ENCODE measurements at places on chromosomes 16 and 17.
A peak's percentile ranks its signal among the peaks of the same experiment; 100 is the strongest.

DNA sequence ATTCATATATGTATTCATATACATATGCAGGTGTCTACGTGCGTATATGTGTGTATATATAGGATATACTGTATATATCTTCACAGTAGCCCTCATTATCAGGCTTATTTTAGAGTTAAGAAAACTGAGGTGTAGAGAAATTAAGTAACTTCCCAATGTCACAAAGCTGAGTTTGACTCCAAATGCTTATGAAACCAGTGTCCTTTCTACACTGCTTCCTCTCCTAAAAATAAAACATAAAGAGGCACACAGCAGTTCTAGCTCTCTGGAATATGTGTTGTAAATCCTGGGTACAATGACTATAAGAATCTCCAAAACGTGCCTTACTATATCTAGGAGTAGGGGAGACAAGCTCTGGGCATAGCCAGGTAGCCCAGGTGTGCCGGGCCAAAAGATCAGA is 40.0 kb upstream of the CCL1 start:
- DNase-seq: peak; percentile 45

- DNase-seq: no peak
These were observed 94.3 kb downstream of the CYLD start for GRCh38 chr16:50836121-50836621.

GRCh38 chr17:64277831-64278562 is 14.9 kb upstream of the TEX2 start:
- no peak for DNase-seq

DNA sequence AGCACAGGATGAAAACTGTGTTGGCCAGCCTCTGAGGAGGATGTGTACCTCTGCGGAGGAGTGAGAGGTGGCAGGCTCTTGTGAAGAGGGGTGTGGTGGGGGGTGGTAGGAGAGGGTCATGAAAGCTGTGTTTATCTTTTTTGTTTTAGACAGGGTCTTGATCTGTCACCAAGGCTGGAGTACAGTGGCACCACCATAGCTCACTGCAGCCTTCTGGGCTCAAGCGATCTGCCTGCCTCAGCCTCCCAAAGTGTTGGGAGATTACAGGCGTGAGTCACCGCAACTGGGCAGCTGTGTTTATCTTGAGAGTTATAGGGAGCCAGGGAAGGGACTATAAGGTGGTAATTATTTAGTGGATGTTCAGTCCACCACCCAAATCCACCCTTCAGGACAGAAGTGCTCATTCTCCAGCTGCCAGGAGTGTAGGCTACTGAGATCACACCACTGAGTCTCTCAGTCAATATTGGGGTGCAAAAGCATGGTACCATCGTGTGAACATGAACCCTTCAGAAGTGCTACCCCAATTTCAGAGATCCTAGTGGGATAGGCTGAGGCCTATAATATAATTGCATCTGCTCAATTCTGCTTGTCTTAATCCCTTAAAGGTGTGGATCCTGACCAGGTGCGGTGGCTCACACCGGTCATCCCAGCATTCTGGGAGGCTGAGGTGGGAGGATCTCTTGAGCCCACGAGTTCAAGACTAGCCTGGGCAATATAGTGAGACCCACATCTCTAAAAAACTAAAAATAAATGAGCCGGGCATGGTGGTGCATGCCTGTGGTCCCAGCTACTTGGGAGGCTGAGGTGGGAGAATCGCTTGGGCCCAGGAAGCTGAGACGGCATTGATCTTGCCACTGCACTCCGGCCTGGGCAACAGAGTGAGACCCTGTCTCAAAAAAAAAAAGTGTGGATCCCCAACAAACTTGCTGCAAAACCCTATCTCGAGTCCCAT is 788 bp upstream of the EXOC3L1 start:
- no peak for DNase-seq

DNA sequence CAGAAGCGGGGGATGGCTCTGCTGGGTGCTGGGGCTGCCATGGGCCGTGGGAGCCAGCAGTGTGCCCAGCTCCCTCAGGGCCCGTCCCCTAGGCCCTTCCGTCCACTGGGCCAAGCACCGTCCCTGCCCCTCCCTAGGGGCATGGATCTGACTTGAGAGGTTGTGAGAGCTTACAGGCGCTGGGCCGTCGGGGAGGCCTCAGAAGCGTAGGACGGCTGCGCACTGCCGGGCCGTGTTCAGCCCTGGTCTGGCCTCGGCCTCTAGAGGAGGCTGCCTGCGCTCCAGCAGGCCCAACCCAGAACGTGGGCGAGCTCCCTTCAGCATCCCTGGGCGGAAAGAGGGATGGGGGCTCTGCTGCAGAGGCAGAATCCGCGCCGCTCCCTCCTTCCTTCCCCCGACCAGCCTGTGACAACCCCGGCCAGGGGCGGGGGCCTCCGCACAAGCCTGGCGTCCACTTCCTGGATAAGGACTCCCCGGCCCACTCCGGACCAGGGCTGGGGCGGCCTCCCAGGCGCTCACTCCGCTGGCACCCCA is 685 bp upstream of the MPG start:
- DNase-seq: peak; percentile 59

- no peak for DNase-seq
These were observed 382.2 kb downstream of the ZFHX3 start for GRCh38 chr16:72665701-72666100.

DNA sequence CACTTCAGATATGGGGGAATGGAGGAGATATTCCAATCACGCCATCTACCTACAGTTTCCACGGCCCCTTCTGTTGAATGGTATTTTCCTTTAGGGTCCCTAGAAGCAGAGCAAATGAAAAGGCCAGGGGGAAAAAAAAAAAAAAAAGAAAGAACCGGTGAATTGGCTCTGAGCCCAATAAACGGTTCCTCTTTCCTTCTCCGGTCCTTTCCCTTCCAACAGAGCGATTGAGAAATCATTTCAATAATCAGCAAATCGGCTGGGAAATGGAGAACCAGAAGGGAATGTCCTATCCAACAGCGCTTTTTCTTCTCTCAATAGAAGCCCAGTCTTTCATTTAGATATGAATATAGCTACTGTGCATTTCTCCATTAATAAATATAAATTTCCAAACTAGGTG is 26.8 kb upstream of the HOXB13 start:
- peak; percentile 62 for DNase-seq

GRCh38 chr16:58045096-58045495 is 19.5 kb downstream of the MMP15 start:
- DNase-seq: no peak

GRCh38 chr17:27533874-27534815 is 77.9 kb downstream of the KSR1 start:
- DNase-seq: no peak

DNA sequence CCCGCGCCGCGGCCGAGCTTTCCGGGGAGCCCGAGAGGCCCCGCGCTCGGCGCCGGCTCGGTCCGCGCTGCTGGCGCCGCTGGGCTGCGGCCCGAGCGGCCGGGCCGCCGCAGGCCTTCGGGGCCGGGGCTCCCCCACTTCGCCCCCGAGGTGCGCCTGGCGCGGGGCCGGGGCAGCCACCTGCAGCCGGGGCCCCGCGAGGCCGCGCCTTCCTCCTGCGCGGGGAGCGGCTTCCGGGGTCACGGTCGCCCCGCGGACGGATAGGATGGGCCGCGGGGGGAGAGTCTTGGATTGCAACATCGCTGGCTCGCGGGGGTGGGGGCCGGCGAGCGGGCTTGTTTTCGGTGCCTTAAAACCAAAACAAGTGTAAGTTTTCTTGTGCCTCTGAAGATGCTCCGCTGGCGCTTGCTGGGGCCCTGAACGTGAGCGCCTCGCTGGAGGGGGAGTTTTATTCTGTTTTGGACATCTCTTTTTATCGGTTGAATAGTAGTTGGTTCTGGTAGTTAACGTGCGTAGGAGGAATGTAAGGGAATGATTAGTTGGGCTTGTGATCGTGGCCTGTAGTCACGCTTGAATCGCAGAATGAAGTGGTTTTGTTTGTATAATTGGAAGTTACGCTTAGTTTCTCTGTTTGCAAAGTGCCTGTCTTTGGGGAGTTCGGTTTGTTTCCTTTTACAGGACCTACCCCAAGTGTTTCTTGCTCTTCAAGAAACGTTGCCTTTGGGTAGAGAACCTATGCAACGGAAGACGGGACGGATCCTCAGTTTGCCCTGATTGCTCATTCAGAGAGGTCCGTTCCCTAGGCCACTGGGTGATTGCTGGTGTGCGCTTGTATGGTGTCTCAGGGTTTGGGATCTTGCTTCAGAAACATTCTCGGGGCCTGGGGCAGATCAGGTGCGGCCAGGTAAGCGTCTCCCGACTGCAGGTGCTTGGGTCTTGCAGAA is 724 bp downstream of the UBE2I start:
- peak; percentile 57 for DNase-seq

- DNase-seq: peak; percentile 27
These were observed 741 bp downstream of the PLK1 start for GRCh38 chr16:23679274-23679985.

DNA sequence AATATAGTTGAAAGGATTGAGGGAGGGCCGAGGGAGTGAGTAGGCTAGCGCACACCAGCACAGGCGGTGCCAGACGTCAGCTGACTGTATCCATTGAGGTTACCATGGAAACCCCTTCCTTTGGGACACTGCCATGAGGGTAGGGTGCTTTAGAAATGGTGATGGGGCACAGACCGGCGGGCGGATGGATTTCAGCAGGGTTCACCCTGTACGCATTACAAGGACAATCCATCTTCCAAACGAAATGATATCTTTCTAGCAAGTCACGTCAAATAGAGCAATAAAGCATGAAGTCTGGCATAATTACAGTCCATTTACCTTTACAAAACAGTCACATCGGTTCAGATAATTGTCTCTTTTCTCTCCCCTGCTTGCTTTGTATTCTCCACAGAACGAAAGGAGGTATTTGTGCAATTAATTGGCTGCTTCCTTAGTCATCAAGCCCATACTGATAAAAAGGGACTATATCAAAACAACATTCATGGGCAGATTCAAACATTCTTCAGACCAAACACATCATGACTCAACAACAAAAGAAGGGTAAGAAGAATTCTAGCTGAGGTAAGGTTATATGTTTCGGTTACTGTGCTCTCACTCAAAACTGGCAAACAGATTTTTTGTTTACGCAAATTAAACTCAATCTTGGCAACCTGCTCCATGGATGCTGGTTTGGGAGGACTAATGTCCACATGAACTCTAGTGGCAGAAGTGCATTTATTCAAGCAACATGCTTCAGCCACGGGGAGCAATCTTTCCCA is 140.6 kb downstream of the CDK5R1 start:
- no peak for DNase-seq

GRCh38 chr17:10984220-10984619 is 146.3 kb upstream of the PIRT start:
- no peak for DNase-seq

- DNase-seq: no peak
These were observed 15.9 kb upstream of the ULK2 start for GRCh38 chr17:19883537-19884215.

- DNase-seq: no peak
These were observed 18.0 kb upstream of the NAGS start for GRCh38 chr17:43986225-43986981.

- no peak for DNase-seq
These were observed 34.0 kb downstream of the RHBDL3 start for GRCh38 chr17:32299580-32300164.

- no peak for DNase-seq
These were observed 50.3 kb downstream of the MEOX1 start for GRCh38 chr17:43611230-43611969.

DNA sequence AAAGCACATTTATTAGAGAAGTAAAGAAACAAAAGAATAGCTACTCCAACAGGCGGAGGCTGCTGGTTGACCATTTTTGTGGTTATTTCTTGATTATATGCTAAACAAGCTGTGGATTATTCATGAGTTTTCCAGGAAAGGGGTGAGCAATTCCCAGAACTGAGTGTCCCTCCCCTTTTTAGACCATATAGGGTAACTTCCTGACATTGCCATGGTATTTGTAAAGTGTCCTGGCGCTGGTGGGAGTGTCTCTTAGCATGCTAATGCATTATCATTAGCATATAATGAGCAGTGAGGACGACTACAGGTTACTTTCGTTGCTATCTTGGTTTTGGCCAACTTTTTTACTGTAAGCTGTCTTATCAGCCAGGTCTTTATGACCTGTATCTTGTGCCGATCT is 12.2 kb upstream of the HS3ST4 start:
- no peak for DNase-seq

- no peak for DNase-seq
These were observed 42.2 kb upstream of the HAPSTR1 start for GRCh38 chr16:9049241-9049640.

- no peak for DNase-seq
These were observed 25.9 kb upstream of the LYRM9 start for GRCh38 chr17:27919079-27919478.

GRCh38 chr16:78577630-78578029 is 478.2 kb downstream of the WWOX start:
- DNase-seq: no peak

- DNase-seq: peak; percentile 36
These were observed 20.9 kb upstream of the CLEC18A start for GRCh38 chr16:69930117-69930776.

- DNase-seq: peak; percentile 22
These were observed 12.2 kb upstream of the TERF2 start for GRCh38 chr16:69397821-69398521.

DNA sequence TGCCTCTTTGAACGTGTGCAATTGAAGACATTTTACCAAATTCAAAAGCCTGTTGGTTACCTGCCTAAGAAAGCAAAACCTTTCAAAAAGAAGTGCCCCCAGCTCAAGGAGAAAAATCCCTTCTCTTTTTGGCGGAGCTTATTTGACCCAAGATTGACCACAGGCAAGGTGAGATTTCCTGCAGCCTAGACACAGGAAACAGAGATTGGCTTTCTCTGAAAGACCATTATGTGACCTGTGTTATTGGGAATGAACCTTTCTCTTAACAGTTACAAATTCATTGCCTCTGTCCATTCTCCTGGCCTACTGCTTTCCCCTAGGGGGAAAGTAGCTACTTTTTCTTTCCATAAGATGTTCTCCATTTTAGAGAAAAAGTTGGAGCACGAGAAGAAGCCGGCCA is 42.1 kb upstream of the MAF start:
- no peak for DNase-seq

DNA sequence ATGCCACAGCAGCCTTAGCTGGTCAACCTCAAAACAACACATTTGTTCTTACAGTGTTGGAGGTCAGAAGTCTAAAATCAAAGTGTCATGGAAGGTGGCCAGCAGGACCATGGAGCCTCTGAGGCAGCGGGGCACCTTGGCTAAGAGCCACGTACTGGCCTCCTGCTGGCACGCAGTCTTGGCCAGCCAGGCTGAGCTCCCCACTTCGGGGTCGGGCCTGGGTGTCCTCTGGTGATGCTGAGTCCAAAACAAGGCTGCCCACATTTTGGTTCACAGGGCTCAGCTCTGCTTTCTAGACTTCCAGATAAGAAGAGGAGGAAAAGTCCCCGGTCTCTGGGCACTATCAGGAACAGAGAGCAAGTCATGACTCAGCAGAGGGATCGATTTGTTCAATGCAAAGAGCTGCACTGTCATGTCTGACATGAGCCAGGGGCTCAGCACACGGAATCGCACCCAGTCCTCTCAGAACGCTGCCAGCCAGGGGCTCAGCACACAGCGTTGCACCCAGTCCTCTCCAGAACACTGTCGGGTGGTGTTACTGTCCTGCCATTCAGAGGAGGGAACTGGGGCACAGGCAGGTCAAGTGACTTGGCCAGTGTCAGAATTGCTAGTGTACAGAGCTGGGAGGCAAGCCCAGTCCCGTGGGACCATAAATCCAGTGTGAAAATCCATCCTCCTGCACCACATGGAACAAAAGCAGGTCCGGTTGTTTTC is 2.5 kb downstream of the LGALS9 start:
- DNase-seq: no peak
